AG08396 (cell line): ENCODE measurements at places on chromosomes 5 and 9.

GRCh38 chr9:91008568-91008967 lies 206.9 kb downstream of the SYK start:
- no peak for DNase-seq

DNA sequence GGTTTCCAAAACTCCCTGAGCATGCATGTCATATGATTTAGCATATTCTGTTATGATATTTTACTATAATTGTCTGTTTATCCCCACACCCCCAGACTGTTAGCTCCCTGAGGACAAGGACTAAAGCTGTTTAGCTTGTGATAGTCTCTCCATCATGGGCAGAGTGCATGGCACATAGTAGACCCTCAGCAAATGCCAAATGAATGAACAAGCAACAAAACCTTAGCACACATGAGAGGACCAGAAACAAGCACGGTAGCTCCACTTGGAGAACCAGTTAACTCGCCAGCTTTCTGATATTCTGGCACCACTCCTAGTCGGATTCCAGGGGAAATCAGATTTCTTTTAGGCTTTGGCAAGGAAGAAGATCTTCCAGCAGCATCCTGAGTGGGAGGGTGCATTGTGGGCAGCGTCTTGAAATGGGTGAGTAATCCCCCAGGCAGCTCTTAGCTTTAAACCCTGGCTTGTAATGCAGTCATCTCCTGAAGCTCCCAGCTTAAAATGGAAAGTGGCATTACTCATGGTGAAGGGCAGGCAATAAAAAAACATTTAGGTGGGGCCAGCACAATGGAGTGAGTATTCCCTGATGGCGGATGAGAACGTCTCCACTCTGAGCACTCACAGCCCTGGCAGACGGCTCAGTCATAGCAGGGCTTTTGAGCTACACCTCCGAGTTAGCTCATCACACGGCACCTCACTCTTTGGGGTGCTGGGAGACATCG lies 41.1 kb downstream of the FGF1 start:
- peak; percentile 91 for DNase-seq

DNA sequence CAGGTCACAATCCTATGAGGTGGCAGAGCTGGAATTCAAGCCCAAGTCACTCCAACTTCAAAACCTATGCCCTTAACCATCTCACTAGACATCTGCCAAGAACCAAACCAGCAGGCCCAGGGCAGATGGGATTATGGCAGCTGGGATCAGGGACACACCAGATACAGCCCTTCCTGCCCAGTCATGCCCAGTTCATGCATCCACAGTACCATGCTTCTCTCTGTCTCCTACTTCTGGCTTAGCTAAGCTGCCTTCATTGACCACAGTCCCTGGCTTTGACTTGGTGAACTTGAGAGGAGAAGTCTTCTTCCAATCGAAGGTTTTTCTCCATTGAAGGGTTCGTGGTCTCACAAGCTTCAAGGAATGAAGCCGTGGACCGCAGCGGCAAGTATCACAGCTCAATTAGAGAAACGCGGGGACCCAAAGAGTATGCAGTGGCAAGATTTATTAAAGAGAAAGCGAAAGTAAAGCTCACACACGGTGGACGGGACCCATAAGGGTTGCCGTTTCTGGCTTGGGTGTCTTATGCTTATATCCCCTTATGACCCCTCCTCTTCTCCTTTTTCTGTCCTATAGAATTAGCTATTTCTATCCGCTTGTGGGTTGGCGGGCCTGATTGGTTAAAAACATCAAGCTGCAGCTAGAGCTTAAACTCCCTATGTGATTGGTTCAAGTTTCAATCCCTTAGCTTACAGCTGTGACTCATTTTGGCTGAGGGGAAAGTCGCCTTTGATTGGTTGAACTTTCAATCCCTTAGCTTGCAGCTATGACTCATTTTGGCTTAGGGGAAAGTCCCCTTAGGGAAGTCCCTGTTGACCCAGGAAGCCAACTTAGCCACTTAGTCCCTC lies 101.2 kb downstream of the TRIM36 start:
- DNase-seq: no peak

DNA sequence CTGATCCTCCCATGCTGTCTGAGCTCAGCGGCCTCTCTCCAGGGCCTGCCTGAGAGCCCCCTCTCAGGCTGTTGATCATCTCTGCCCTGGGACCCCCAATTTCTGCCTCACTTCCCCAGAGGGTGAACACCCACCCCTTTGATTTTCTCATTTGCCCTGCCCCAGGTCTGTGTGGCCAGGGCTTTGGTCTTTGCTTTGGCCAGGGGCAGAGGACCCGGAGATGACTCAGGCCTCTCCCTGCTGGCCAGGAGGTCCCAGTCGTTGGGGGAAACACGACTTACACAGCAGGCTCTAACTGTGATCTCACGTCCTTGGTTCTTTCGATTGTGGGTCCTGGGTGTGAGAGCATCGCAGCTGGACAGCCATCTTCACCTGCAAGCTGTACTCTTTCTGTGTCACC lies 1.1 kb upstream of the ADAMTS2 start:
- no peak for DNase-seq

DNA sequence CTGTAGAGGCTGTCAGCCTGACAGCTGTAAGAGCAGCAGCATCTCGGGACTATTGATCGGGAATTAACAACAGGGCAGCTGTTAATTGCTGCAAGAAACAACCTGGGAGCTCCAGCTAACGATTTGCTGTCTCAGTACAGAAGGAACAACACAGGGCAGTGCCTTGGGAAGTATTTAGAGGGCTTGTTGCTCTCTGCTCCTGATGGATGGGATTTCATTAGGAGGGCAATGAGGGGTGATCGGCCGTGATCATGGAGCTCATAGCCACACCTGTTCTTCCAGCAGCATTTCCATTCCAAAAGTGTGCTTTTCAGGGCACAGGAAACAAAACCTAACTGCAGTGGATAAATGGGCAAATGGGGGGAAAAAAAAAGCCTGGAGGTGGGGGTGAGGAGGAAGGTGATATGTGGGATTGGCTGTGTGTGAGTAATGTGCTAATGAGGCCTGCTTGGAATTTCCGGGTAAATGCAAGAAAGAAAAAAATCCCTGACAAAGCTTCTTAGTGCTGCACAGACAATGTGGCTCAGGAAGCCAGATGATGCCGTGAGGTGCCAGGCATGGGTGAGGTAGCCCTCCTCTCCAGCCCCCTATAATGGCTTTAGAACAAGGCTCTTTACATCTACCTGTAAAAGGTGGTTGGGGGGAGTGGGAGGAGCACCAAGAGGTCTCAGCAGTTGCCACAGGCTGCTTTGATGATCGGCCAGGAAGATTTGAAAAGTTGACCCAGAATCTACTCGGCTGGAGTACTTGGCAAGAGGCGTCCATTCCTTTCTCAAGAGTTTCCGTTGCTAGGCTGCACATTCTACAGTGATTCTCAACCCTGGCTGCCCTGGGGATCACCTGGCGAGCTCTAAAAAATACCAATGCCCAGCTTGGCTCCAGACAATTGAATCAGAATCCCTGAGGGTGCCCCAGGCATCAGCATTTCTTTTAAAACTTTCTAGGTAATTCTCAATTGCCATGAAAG lies 139.5 kb upstream of the KLF9 start:
- peak; percentile 44 for DNase-seq

GRCh38 chr9:120859361-120859760 lies 16.6 kb upstream of the PSMD5 start:
- DNase-seq: no peak

DNA sequence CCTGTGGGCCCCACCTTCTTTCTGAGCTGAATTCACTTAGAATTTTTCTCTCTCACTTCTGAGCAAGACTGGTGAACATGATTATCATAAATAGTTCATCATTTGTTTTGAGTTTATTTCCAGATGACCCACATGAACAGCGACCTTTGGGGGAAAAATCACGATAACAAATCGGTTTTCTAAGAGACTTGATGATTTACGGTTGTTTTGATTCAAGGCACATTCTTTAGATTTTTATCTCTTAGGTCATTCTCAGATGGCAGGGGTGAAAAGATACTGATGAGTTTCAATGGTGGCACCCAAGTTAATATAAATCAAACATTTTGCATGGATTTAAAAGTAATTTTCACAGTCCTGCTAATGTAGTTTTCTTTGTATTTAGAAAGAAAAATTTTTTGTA lies 95.1 kb downstream of the DMXL1 start:
- DNase-seq: no peak

GRCh38 chr5:23352446-23352845 lies 155.0 kb upstream of the PRDM9 start:
- no peak for DNase-seq

- no peak for DNase-seq
These were observed 10.2 kb downstream of the SLC6A18 start for GRCh38 chr5:1235379-1235778.

GRCh38 chr5:122053181-122054109 lies 24.6 kb downstream of the LOX start:
- DNase-seq: no peak

- no peak for DNase-seq
These were observed 86.7 kb downstream of the CDH6 start for GRCh38 chr5:31280210-31280609.

- DNase-seq: no peak
These were observed 12.8 kb upstream of the ZFP62 start for GRCh38 chr5:180873615-180874520.

- DNase-seq: no peak
These were observed 346.5 kb downstream of the SPOCK1 start for GRCh38 chr5:137152616-137153015.

DNA sequence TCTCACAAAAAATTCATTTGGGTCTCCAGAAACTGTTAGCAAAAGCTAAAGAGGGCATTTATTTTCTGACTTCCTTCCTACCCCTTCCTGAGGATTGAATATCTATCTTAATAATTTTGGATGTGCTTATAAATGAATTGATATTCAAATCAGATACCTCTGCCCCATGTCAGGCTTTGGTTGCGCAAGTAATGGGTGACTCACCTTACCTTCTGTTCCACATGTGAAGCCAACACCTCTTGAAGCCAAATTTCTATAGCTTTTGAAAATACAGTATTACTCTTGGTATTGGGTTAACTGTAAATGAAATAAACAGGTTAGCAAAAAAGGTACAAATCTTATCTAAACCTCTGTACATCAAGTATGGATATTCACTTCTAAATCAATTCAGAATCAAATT lies 122.0 kb downstream of the PRDM6 start:
- no peak for DNase-seq

- DNase-seq: no peak
These were observed 157.0 kb downstream of the DENND1A start for GRCh38 chr9:123772967-123773366.

DNA sequence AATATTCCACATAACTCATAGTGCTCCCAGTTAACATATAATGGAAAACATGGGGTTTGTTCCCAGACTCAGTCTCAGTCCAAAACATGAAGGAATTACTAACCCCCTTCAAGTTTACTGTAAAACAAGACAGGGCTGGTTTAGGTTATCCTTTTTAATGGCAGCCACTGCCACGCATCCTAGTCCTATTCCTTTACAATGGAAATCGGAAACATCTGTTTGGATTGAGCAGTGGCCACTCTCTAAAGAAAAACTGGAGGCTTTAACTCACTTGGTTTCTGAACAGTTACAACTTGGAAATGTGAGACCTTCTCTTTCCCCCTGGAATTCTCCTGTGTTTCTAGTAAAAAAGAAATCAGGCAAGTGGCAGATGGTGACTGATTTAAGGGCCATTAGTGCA lies 609.9 kb upstream of the ACO1 start:
- no peak for DNase-seq

DNA sequence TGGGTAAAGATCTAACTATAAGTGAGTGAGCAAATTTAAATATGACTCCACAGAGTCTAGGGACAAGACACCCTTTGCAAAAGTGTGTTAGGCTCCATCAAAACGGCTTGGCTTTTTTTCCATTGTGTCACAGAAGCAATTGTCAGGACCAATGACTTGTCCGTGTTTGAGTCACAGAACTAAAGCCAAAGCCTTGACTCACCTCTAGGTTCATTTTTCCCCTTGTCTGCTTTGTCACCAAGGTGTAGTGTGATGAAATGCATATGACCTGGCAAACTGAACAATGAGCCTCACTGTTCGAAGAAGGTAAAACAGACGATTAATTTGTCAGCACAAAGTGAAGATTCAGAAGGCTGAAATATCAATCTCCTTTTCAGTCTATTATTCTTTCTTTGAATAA lies 331.0 kb downstream of the GLIS3 start:
- DNase-seq: no peak

- no peak for DNase-seq
These were observed 713.9 kb downstream of the EFNA5 start for GRCh38 chr5:106956886-106957285.

- no peak for DNase-seq
These were observed 36.7 kb downstream of the GPR21 start for GRCh38 chr9:123070198-123070597.

GRCh38 chr5:135153661-135154060 lies 119.6 kb upstream of the PITX1 start:
- no peak for DNase-seq

GRCh38 chr5:145855763-145856267 lies 17.0 kb downstream of the GRXCR2 start:
- DNase-seq: no peak

- DNase-seq: no peak
These were observed 859 bp upstream of the GRIA1 start for GRCh38 chr5:153489611-153490010.

DNA sequence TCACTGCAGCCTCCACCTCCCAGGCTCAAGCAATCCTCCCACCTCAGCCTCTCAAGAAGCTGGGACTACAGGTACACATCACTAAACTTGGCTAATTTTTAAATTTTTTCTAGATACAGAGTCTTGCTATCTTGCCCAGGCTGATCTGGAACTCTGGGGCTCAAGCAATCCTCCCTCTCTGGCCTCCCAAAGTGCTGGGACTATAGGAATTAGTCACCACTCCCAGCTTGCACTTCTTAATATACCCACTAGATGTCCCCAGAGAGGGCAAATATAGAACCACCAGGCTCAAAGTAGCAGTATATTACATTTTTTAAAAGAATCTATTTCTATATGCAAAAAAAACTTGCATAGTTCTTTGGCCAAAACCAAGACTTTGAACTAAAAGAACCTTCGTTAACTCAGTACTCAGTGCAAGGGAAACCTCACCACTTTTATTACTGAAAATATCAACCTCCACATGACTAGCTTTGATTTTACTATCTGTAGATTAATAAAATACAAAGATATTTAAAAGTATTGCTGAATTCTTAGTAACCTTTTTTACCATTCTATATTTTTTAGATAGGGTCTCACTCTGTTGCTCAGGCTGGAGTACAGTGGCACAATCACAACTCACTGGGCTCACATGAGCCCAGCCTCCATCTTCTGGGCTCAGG lies 25.8 kb upstream of the HSD17B3 start:
- DNase-seq: peak; percentile 48

- no peak for DNase-seq
These were observed 15.0 kb downstream of the PRR16 start for GRCh38 chr5:120479066-120479465.

DNA sequence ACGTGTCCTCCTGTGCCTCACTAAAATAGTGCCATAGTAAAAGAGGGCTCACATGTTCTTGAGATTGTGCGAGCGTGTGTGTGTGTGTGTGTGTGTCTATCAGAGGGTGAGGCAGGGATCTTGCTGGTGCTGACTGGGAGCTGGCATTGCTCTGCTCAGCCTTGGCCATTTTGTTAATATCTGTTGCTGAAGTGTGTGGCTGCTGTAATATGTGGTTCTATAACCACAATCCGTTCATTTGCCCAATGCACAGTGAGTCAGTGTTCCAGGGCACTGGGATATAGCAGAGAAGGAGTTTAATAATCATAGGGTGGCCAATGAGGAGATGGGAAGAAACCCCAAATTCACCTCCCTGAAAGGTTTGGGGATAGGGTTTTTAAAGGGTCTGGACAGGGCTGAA lies 61.3 kb downstream of the RASGRF2 start:
- DNase-seq: no peak

- no peak for DNase-seq
These were observed 218.0 kb downstream of the MAN2A1 start for GRCh38 chr5:109907731-109908130.
